ENCODE measurements at places on chromosomes 6 and 20.

GRCh38 chr20:22411627-22412450 is 172.5 kb downstream of the FOXA2 start:
- no peak for DNase-seq

GRCh38 chr6:20096536-20096935 is 115.7 kb downstream of the MBOAT1 start:
- no peak for DNase-seq

DNA sequence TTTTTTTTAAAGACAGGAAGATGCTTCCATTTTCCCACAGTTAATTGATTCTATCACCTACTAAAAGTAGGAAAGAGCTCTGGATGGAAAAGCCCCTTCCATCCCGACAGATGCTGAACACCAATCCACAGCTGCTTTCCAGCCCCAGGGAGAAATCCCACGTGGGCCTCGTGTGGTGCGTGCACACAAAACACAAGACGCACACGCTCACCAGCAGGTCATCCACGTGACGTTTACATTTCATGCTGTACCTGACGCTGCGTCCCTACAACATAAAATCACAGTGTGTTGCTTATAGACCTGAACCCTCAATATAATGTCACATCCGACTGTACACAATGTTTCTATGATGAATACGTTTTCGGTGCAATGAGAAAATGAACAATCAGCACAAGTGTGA is 50.2 kb upstream of the DACT2 start:
- DNase-seq: no peak

DNA sequence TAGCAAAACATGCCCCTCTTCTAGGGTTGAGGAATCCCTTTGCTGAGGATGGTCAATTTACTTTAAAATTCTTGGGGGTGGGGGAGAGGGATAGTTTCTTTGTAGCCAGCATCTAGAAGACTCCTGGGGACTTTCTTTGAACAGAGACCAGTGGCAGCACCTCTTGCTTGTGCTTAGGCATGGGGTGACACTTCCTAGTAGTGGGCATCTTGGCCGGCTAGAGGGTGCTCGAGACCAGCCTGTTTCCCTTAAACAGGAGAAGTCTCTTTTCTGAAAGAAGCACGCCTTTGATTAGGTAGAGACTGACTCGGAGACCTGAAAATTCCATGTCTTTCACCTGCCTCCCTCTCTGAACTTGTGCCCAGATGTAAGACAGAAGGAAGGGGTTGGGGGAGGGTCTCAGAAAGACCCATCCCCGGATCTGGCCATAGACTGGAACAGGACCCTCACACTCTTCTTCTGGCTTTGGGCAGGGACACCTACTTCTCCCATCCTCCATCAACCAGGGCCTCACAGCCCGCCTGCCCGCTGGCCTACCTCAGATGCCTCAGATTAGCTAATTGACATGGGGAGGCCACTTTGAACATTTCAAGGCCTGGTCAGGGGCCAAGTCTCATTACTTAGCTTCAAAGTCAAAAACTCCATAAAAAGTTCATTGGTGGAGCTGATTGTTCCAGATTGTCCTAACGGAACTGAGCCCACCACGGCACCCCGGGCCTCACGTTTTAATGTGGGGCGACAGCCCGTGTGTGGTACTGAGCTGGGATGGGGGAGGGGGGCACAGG is 172.2 kb downstream of the CDC5L start:
- no peak for DNase-seq

GRCh38 chr6:170056278-170056711 is 234.6 kb downstream of the DLL1 start:
- DNase-seq: no peak

DNA sequence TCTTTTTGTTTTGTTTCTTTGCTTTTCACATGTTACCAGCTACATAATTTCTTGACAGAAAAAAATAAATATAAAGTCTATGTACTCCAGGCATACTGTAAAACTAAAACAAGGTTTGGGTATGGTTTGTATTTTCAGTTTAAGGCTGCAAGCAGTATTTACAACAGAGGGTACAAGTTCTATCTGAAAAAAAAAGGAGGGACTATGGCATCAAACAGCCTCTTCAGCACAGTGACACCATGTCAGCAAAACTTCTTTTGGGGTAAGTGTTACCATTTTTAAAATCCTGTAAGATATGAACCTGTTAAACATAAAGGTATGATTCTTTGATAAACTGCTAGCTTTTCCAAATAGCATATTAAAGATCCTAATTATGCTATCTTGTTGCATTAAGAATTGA is 393 bp downstream of the RUNX2 start:
- DNase-seq: no peak

DNA sequence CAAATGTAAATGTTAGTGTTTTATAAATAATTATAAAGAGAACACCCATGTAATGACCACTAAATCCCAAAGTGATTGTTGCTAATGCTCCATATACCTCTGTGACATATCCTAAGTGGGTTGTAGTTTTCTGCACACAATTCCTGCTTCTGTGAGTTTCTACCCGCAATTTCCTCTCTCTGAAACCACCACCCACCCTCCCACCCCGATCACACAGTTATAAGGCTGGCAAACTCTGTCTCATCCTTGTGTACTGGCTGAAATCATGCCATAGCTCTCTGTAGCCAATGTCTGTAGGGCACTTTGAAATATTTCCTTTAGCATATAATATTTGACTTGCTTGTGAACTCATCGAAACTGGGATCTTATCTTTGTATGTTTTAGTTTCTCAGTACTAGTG is 236.6 kb downstream of the PLCB1 start:
- DNase-seq: no peak

GRCh38 chr6:12439296-12439695 is 149.1 kb downstream of the EDN1 start:
- no peak for DNase-seq

GRCh38 chr6:136646377-136646776 is 96.2 kb upstream of the MAP7 start:
- peak; percentile 3 for DNase-seq

DNA sequence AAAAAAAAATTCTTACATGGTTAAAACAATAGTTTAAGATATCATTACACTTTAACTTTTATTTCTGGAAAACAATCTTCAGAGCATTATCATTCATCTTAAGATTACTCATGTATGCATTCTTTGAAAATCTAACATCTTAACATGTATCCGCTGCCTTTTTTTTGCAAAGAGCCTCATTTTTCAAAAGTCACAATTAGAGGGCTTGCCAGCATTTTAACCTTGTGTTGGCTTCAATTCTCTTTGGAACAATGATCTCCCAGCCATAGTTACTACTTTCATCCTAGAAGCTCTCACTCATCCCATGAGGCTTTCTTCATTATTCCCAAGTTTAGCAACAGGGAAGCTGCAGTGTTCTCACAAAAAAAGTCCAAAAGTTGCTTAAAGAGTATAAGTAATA is 330.8 kb downstream of the BCKDHB start:
- DNase-seq: peak; percentile 22

Measured in HFFc6 (cell line).